ENCODE measurements at places on chromosomes 4 and X. TPM values are rescaled to one million over a fixed set of nuclear protein-coding genes. Genes with fewer than 3 reads are reported as not detected.
A peak's percentile ranks its signal among the peaks of the same experiment; 100 is the strongest.

- DNase-seq, result no peak
These were observed 124.0 kb downstream of the PRKX start for GRCh38 chrX:3589474-3589873.

- no peak for DNase-seq
These were observed 425.4 kb downstream of the SLITRK2 start for GRCh38 chrX:146243041-146243440.

- DNase-seq, result peak; percentile 60
These were observed at the start of gene NAA10 for GRCh38 chrX:153934762-153935325. Gene NAA10 (minus strand): TSS chrX:153935037. CDS start chrX:153934904, 133 bp downstream.

DNA sequence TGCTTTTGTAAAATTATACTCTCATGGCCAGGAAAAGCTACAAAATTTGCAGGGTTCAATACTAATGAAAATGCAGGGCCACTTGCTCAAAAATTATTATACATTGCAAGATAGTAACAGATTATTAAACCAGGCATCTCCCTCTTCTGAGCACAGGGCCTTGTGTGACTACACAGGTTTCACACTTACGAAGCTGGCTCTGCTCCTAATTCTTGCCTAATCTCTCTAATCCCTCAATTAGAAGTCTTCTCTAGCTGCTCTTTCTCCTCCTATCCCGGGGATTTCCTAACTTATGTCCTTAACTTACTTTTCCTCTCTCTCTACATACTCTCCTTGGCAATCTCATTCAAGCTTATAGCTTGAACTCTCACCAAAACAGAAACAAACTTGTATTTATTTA is 168.3 kb downstream of the AREG start:
- DNase-seq, result no peak

Gene SAGE1
- total RNA-seq, result not detected

DNA sequence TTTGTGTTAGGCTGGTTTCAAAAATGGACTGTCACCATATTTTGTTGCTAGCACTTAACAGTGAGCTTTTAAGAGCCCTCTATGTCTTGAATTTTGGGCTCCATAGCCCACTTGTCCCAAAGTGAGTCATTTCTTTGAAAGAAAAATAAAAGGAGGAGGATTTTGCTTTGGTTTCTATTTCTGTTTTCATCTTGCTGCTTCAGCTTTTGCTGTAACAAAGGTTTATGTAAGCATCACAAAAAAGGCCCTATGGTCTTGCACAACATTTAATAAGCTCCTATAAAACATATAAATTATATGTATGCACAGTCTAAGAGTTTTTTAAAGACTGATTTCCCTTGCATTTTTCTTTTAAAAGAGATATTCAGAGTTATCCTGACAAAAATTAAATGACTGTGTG is 105.2 kb downstream of the PHOX2B start:
- no peak for DNase-seq

DNA sequence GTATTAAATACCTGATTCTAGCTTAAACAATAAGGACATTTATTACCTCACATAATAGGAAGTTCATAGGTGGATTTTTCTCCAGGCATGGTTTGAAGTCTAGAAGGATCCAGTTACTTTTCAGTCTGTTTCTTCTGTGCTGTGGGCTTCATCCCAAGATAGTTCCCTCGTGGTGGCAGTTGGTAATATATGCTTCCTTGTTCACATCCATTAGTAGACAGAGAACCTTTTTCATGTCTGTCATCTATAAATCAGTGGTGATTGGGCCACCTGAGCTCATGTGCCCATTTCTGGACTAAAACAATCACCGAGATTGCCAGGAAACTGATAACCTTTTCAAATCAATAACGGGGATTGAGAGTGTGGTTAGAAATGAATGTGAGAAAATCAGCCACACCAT is 97.7 kb downstream of the KDM6A start:
- DNase-seq, result no peak

GRCh38 chrX:54921427-54922021 is 900 bp downstream of the TRO start:
- DNase-seq, result peak; percentile 59

- peak; percentile 48 for DNase-seq
These were observed 95.7 kb downstream of the NPNT start for GRCh38 chr4:105990933-105991332.

GRCh38 chr4:185512516-185512915 is 22.8 kb downstream of the PDLIM3 start:
- DNase-seq, result peak; percentile 49

All from fibroblast of villous mesenchyme (primary cell).